Stimulated activated CD8-positive, alpha-beta memory T cell treated with anti-CD3 and anti-CD28 coated beads, Interleukin-12 subunit alpha, Interleukin-12 subunit beta, amount 100 ng/mL, for 4 hours (primary cell): ENCODE measurements at places on chromosomes 5 and 9.

- no peak for DNase-seq
Measured at GRCh38 chr5:68415177-68416085, 199.9 kb downstream of the PIK3R1 start.

DNA sequence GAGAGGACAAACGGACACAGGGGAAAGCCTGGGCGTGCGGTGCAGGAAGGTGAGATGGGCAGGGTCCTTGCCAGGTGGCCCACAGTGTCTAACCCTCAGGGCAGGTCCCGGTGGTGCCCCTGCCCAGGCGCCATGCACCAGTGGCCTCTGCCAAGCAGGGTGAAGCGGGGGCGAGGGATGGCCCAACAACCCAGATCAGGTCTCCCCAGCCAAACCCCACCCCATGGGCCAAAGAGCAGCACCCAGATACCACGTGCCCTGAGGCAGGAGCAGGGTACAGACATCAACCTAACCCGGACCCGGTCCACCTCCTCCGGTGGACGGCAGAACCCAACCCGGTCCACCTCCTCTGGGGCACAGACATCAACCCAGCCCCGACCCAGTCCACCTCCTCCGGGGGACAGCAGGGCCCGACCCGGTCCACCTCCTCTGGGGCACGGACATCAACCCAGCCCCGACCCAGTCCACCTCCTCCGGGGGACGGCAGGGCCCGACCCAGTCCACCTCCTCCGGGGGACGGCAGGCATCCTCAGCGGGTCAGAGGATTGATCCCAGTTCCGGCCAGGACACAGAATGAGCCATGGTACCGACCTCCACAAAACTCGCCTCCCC is 12.8 kb downstream of the SLC12A7 start:
- DNase-seq, result no peak

DNA sequence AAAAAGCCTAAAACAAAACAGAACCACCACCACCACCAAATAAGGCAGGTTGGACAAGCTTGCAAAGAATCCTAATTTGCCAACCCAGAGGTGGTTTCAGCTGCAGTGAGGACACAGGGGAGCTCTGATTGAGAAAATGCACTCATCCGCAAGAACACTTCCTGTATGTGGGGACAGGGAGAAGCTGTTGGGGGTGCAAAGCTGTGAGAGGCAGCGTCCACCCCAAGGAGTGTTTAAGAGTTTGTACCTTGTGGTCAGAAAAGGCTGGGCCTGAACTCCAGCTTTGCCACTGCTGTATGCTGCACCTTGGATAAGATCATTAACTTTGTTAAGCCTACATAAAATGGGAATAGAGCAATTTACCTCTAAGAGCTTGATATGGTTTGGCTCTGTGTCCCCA is 511.7 kb downstream of the BNC2 start:
- no peak for DNase-seq

- DNase-seq, result no peak
Measured at GRCh38 chr9:97852399-97853055, 499 bp upstream of the FOXE1 start.

DNA sequence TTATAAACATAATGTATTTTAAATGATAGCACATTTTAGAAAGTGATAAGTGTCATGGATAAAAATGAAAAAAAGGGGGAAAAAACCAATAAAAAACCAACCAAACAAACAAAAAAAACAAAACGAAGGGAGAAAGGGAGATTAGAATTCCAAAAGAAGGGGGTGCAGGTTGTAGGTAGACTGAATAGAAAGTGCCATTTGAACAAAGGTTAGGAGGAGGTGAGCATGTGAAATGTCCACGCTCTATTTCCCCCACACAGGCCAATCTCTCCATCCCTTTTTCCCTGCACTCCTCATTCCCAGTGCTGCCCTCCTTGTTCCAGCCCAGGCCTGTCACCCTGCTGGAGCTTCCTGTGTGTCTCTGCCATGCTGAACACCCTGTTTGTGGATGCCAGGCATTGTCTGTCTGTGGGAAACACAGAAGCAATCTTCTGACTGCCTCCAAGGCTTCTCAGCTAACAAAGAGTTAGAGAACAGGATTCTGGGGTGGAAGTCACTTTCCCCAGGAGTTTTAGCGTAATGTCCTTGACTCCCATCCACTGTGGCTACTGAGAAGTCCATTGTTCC is 138.8 kb downstream of the ADAMTS16 start:
- DNase-seq, result no peak

GRCh38 chr9:130578865-130579737 is at the start of gene FUBP3:
Gene FUBP3 (plus strand): TSS chr9:130579577. CDS start chr9:130579681, 104 bp downstream.
- DNase-seq, result peak; percentile 82

GRCh38 chr9:138009803-138010690 is 132.5 kb downstream of the CACNA1B start:
- no peak for DNase-seq

DNA sequence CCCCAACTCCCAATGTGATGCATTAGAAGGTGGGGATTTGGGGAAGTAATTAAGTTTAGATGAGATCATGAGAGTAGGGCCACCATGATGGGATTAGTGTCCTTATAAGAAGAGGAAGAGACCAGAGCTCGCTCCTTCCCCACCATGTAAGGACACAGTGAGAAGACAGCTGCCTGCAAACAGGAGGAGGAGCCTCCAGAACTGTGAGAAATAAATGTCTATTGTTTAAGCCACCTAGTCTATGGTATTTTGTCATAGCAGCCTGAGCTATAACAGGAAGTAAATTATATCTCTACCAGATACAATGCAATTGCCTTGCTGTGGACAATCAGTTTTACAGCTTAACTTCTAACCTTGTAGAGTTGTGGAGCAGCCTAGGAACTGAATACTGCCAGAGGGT is 58.0 kb downstream of the ANKRD33B start:
- DNase-seq, result no peak

DNA sequence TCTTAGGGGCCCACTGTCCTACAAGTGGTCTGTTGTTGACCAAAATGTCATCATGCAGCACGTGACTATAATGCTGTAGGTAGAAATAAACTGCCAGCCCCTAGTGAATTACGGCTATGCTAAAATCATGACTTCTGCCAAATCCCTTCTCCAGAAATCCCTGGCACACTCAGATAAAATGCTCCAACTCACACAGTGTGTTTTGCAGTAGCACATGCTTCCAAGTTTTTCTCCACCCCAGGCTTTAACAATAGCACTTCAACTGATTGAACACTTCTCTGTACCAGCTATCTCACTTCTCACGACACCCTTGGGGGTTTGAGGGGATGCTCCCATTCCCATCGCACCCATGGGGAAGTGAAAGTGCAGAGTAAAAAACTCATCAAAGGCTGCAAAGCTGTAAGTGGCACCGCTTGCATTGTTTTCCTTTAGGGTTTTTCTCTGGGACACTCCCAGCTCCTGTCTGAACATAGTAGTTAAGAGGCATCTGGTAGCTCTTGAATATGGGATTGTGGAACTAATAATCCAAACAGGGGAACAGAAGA is 151.0 kb upstream of the SLC24A2 start:
- DNase-seq, result no peak

GRCh38 chr5:10595672-10596309 is 31.9 kb downstream of the ANKRD33B start:
- DNase-seq, result no peak

- no peak for DNase-seq
Measured at GRCh38 chr5:147965715-147966114, 59.4 kb upstream of the C5orf46 start.

DNA sequence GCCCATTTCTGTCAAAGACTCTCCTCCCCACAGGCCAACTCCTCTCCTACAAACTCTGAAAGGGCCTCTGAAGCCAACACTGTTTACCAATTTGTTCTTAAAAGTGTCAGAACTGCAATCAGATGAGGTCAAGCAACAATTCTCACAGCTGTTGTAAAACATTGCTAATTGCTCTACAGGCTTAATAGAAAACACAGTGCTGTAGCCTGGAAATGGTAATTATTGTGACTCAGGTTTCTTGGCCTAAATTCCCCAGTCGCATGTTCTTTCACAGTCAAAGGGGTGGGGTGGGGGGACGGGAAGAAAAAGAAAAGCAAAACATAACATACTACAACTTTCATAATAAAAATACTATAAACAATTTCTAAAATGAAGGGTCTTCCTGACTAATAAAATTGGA is 343.2 kb downstream of the DMAC1 start:
- DNase-seq, result no peak

DNA sequence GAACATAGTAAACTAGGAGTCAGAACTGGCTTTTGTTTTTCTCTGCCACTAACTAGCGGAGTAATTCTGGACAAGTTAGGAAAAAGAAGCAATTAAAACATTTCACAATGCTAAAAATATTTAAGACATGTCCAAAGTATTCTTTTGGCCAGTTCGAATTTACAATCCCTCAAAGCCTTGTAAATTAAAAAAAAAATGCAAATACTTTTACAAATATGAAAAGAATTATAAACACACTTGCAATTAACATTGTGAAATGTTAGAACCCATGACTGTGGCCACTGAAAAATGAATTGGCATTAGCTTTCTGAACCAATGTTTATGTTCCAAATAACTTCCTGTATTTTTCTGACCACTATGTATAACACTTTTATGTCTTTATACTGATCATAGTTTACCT is 2.2 kb downstream of the RAD1 start:
- DNase-seq, result no peak

DNA sequence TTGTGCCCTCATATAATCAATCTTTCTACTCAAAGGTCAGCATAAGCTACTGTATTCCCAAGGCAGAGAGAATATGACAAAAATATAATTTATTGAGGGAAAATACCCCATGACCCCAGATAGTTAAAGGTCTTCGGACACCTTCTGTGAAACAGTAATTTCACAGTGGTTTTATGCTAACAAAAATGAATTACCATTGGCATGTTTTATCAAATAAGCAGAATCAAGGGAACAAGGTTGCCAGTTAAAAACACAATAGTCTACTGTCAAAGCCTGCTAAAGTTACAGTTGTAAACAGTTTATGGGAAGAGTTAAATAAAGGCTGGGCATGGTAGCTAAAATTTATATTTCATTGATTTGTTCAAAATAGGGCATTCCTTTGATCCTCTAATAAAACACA is 154.3 kb downstream of the GIN1 start:
- DNase-seq, result no peak

DNA sequence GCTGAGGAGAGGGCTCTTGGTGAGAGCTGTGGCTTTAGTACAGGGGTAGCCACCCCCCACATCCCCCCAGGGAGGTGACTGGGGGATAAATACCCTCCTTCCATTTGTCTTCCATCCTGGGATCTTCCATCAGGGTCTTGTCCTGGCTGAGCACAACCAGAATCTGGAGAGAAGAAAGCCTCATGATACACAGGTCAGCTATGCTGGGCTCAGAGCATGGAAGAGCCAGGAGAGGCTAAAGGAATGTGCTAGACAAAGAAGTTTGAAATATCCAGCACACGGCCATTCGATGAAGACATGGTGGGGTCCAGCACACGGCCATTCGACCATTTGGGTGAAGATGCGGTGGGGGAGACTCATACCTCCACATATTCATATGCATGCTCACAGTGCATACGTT is 30.0 kb downstream of the ROPN1L start:
- DNase-seq, result no peak

DNA sequence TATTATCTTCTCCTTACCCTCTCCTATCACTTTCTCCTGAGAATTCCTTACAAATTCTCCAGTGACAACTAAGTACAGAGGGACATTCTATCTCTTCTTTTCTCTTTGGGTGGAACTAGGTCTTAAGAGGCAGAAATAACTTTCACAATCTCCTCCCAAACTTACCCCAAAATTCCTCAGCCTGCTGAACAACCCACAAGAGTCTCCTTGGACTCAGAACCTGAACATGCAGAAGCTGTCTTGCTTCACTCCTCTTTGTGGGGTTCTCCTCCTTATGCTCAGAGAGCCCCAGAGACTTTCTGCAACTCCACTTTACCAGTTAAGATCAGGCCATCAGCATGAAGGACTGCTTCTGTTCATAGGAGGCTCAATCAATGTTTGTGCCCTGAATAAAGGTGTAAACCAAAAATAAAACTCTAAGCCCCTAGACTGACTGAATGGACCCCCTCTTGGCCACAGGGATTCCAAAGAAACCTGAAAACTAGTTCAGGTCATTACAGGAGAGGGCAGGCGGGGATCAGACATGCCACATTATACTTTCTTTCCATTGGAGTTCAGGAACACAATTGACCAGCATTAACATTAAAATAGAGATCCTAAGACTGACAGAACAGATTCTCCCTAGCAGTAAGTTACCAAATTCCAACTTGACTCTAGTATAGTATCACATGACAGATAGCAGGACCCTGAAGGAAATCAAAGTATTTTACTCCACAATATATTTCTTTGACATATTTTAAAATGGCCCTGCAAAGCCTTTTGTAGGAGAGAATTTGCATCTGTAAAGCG is 179.7 kb upstream of the FBXL17 start:
- DNase-seq, result no peak

DNA sequence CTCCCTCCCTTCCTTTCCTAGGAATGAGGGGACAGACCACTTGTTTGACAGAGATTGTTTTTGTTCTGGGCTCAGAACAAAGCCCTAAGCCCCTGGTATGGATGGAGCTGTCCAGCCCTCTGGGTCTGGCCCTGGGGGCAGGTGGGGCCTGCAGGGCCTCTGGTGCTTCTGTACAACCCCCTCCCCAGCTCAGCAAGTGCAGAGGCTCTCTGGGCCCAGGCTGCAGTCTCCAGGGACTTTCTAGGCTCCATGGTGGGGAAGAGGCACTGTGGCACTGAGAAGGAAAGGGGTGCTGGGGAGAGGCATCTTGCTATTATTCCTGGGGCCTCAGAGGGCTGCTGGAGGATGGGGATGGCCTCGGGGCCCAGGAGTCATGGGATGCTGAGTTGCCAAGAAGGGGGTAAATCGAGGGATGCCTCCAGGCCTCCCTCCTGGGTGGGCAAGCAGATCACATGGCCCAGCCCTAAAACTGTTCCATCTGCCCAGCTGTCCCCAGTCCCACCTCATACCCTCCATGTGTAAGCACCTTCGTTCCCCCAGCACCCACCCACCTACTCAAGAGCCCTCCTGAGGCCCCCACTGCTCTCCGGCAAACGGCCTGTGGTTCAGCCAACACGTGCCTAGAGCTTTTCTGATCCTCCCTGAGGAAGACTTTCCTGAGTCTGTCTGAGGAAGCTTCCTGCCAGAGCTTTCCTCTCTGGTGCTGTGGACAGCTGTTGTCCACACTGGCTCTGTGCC is 225.7 kb downstream of the CACNA1B start:
- no peak for DNase-seq

- no peak for DNase-seq
Measured at GRCh38 chr5:123599171-123599570, 87.2 kb downstream of the CSNK1G3 start.

GRCh38 chr9:83327323-83327722 is 210.9 kb downstream of the FRMD3 start:
- DNase-seq, result no peak

GRCh38 chr5:82692826-82693225 is 384.4 kb downstream of the TMEM167A start:
- DNase-seq, result no peak

- no peak for DNase-seq
Measured at GRCh38 chr9:78884611-78885150, 587.8 kb downstream of the PSAT1 start.

- DNase-seq, result peak; percentile 57
Measured at GRCh38 chr9:137046088-137046787, at the start of gene NPDC1. Gene NPDC1 (minus strand): TSS chr9:137046177. CDS start chr9:137045989, 188 bp downstream.

DNA sequence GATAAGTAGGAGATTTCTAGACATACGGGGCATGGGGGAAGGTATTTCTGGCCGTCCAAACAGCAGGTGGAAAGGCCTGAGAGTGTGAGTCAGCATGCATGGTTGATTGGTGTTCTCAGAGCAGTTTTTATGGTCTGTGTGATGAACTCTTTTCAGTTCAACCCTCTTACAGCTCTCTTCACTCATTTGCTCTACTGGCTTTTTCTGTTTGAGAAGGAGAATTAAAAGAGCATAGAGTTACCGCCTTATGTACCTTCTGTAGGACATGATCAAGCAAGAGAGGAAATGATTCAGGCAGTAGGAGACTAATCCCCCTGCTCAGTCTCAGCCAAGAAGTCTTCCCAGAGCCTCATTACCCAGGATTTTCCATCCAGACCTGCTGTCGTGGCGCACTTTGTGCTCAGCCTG is 92.4 kb downstream of the PRDM6 start:
- DNase-seq, result no peak
